Nasal cavity respiratory epithelium epithelial cell of viscerocranial mucosa (primary cell): ENCODE measurements at places on chromosomes 2 and 18. TPM values are rescaled to one million over a fixed set of nuclear protein-coding genes. Genes with fewer than 3 reads are reported as not detected.

The ACMSD gene
- total RNA-seq, result not detected in 2 replicates

The TIMM21 gene
- total RNA-seq, result 27.3 and 42.1 TPM in 2 replicates

The PLGLB2 gene
- total RNA-seq, result 0.34 and 1.5 TPM in 2 replicates

The OR6B2 gene
- total RNA-seq, result not detected in 2 replicates

The SLC23A3 gene
- total RNA-seq, result 0.68 and 3.8 TPM in 2 replicates

The C18orf54 gene
- total RNA-seq, result 1.4 and 2.0 TPM in 2 replicates

The SLC5A7 gene
- not detected in 2 replicates for total RNA-seq
